ENCODE measurements at places on chromosomes 7 and 10.

DNA sequence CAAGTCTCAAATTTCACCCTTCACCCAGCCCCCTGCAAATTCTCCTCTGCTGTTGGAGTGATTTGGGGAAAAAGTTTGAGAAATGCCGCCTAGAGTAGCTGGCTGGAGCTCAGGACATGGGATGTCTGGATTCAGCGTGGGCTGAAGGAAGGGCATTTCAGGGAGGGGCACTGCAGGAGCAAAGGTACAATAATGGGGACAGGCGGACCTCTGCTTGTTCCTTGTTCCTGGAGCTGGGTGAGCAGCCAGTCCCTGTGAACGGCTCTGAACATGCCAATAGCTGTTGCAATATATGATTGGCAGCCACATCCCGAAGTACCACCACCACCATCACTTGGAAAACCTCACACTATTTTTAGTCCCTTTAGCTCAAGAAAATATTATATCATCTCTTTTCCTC lies 23.4 kb downstream of the ADRA2A start:
- no peak for DNase-seq

- DNase-seq, result no peak
Observed at GRCh38 chr10:11168423-11169090, 150.9 kb downstream of the CELF2 start.

- peak; percentile 40 for DNase-seq
Observed at GRCh38 chr10:5751601-5752253, 61.5 kb downstream of the GDI2 start.

DNA sequence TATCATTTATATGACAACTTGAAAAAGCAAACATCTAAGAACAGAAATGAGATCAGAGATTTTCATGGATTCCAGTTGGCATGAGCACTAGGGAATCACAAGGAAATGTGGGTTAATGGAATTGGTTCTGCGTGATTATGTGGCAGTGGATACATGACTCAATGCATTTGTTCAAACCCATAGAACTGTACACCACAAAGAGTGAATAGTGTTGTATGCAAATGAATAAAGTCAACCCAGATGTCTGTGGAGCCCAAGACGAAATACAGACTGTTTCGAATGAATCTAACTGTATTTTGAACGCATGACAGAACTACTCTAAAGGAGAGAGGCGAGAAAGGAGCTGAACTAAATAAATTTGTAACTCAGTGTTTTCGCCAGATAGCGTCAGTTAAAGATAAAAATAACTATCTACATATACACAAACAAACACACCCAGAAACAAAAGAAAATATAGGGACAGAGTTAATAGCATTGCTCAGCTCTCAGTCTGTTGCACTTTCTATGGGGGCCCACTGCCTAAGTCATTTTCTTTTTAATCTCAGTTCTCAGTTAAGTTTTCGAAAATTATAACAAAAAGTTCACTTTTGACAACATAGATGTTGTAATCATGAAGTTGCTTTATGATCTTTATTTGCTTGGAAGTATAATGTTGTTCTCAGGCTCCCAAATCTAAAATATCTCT lies 636.7 kb upstream of the SEMA3D start:
- no peak for DNase-seq

- DNase-seq, result no peak
Observed at GRCh38 chr7:40716052-40716451, 581.2 kb downstream of the SUGCT start.

DNA sequence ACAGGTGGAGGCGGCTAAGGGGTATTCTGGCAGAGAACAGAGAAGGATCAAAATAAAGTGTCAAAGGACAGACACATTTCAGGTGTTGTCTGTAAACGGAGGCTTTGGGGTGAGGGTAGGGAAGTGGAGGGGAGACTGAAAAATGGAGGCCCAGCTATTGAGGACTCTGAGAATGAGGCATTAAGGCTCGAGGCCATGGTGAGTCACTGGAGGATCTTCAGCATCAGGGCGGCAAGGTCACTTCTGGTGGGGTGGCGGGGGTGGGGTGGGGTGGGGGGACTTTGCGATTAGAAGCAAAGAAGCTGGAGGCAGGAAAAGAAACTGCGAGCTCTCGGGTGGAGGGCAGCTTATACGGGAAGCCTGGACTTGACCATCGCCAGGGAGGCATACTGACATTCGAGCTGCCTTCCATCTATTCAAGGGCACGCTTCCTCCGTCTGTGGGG lies 58.4 kb upstream of the PCGF5 start:
- DNase-seq, result peak; percentile 11

DNA sequence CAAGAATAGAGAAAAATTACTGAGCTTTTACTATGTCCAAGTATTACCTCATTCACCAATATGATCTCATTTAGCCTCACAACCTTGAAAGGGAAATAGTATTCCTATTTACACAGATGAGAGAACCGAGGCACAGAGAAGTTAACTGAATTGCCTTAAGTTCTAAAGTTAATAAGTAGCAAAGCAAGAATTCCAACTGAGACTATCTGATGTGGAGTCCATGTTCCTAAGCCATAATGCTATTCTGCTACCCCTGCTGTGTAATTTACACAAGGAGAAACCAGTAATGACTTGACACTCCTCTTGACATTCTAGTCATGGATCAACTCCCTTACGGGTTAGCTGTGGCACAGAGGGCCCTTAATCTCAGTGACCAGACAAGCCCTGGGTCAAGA lies 60.7 kb downstream of the ABCB4 start:
- DNase-seq, result no peak

DNA sequence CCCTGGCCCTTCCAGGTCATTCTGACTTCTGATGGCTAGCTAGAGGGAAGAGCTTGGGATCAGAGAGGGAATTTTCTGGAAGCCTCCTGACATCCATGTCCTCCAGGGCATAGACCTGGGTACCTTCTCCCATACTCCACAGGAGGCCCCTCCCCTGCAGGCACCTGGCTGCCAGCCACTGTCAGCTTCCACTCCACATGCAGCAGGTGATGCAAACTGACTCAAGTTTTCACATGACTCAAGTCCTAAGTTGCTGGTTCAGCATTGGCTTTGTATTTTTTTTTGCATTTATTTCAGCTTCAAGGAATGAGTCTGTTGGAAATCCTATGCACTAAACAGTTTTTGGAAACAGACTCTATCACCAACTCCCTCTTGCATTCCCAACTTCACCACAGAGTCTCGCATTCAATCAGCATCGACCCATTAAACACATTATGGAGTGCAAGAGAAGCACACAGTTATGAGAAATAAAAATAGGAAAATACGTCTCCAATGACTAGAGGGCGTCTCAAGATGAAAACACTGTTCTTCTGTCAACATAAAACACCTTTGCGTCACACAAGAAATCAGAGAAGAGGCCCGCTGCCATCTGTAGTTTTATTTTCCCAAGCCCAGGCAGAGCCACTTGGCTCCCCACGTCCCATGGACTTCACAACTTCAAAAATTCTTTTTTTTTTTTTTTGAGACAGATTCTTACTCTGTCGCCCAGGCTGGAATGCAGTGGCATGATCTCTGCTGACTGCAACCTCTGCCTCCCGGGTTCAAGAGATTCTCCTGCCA lies 362.6 kb upstream of the MGMT start:
- no peak for DNase-seq

GRCh38 chr10:8416760-8417159 lies 362.3 kb downstream of the GATA3 start:
- DNase-seq, result no peak

- no peak for DNase-seq
Observed at GRCh38 chr7:8040768-8041369, 72.3 kb downstream of the GLCCI1 start.

DNA sequence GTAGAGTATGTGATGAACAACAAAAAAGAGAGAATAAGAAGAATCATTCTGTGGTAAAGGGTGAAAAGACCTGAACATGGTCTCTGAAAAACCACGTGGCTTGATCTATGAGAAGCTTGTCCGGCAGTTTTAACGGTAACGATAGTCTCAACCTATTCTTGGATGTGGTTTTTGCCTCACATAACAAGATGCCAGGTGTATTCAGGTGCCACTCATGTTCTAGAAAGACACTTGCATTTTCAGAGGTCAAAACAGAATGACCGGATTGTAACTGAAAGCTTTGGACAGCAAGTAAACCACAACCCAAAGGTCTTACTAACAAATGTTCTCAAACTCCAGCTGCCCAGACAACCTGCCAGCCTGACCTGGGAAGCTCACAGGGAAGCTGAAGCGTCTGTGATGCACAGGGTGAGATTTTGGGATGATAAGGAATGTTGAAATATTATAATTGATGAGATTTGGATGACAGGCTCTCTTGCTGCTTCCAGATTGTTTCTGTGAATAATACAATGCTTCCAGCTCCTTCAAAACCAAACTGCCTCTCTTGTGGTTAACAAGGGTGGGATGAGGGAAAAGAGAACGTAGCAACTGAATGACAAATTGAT lies 137.4 kb upstream of the GRB10 start:
- DNase-seq, result no peak

DNA sequence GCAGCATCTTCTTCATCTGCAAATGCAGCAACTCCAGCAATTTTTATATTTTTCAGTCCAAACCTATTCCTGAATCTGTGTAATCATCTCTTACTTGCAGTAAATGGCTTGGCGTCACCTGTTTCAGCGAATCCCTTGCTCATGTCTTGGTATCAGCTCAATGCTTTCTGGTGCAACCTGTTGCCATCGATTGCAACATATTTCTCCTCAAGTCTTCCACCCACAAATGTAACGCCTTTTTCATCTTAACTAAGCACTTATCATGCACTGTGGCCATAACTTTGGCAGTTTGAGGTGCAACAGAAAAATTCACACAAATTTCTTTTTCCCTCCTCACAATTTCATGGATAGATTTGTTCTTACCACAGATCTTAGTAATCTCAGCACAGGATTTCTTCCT lies 168.3 kb downstream of the HERPUD2 start:
- DNase-seq, result no peak

DNA sequence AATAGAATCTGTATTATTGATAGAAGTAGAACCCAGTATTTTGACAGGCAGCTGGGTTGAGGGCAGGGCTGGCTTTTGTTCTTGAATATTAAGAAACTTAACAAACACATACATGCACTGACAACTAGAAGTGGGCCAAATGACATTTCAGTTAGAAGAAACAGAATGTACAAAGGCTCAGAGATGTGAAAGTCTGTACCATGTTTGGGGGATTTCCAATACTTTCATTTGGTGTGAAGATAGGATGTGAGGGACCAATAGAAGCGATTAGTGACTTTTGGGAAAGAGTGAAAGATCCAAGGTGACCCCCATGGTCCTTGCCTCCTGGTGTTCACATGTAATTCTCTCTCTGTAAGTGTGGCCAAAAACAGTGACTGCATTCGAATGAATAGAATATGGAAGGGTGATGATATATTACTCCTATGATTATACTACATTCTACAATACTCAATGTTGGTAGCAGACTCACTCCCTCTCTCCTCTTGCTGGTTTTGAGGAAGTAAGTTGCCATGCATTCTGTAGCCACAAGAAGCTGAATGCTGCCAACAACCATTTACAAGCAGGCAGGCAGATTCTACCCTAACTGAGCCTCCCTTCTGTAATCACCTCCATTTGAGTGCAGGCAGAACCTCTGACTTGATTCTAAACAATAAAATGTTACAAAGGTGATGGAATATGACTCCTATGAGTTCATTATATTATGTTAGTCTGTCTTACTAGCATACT lies 151.4 kb downstream of the TMEM168 start:
- DNase-seq, result no peak

DNA sequence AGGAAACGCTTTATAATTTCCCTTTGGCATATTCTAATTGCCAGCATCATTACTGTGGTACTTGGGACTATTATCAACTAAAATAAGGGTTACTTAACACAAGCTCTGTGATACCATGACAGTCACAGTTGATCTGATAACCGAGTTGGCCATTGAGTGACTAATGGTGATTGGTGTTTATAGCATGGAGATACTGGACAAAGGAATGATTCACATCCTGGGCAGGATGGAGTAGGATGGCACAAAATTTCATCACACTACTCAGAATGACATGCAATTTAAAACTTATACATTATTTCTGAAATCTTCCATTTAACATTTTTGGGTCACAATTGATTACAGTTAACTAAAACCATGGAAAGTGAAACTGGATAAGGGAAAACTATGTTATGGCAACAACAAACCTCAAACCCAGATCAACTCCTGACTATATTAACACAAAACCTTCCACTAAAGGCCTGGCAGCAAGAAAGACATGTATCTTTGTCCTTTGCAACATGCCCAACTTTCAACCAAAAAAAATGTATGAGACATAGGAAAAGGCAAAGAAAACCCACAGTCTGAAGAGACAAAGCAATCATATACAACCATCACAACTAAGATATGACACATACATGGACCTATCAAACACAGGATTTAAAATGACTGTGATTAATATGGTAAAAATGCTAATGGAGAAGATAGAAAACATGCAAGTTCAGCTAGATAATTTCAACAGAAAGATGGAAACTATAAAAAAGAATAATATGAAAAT lies 208.5 kb upstream of the NRP1 start:
- no peak for DNase-seq

DNA sequence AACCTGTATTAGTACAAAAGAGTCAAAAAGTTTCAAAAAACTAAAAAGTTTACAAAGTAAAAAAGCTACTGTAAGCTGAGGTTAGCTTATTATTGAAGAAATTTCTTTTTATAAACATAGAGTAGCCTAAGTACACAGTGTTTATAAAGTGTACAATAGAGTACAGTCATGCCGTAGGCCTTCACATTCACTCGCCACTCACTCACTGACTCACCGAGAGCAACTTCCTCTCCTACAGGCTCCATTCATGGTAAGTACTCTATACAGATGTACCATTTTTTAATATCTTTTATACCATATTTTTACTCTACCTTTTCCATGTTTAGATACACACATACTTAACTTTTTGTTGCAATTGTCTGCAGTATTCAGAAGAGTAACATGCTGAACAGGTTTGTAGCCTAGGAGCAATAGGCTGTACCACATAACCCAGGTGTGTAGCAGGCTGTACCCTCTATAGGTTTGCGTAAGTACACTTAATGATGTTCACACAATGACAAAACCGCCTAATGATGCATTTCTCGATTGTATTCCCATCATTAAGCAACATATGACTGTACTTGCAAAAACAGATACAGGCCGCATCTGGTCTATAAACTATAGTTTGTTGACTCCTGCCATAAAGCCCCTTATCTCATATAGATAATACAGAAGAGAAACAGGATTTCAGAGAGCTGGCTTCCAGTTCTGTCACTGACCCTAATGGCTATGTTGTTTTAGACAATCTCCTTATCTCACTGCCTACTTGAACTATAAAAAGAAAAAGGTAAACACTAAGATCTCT lies 438.8 kb downstream of the HTR7 start:
- no peak for DNase-seq

Data from ELF-1 (cell line).